Hippocampal formation (tissue), 2 donors: ENCODE measurements at places on chromosomes 2 and 18.

DNA sequence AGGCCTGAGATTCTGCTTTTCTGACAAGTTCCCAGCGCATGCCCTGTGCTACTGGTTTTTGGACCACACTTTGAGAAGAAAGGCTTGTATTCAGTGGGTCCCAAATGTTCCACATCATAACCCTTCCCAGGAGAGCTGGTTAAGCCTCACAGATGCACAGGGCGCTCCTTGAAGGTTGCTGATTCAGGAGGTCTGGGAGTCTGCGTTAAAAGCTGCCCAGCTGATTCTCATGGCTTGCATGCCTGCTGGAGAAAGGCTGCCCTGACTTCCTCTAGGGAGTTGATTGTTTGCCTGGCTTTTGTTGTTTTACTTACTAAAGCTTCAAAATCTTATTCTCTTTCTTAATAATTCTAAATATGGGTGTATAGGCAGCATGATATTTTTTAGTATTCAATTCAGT, 20.7 kb downstream of the CRYGD start:
- DNase-seq: no peak

DNA sequence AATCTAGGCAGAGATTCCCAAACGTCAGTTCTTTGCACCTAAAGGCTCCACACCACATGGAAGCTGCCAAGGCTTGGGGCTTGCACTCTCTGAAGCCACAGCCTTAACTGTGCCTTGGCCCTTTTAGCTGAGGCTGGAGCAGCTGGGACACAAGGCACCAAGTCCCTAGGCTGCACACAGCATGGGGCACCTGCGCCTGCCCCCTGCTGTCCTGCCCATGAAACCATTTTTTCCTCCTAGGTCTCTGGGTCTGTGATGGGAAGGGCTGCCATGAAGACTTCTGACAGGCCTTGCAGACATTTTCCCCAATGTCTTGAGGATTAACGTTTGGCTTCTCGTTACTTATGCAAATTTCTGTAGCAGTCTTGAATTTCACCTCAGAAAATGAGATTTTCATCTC, 241.5 kb downstream of the OSR1 start:
- no peak for DNase-seq

GRCh38 chr2:25955036-25955435, 27.3 kb downstream of the KIF3C start:
- no peak for DNase-seq

DNA sequence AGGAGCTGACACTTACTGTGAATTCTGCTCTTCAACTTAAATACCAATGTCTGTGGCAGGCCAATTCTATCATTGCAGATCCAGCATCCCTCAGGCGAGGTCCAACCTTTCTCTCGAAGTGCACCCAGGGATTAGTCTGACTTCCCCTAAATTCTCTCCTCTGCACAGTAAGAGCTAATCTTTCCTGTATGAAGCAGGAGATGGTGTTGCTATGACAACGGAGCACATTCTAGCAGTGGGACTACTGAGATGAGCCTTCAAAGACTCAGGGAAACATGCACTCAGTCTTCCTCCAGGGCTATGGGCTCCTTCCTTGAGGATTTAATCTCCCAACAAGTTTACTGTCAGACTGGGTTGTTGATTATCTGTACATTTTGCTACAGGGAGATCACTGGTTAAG, 176.3 kb downstream of the NOL4 start:
- peak; percentile 37 for DNase-seq

- no peak for DNase-seq
Measured at GRCh38 chr2:9820020-9820973, 23.0 kb upstream of the TAF1B start.

DNA sequence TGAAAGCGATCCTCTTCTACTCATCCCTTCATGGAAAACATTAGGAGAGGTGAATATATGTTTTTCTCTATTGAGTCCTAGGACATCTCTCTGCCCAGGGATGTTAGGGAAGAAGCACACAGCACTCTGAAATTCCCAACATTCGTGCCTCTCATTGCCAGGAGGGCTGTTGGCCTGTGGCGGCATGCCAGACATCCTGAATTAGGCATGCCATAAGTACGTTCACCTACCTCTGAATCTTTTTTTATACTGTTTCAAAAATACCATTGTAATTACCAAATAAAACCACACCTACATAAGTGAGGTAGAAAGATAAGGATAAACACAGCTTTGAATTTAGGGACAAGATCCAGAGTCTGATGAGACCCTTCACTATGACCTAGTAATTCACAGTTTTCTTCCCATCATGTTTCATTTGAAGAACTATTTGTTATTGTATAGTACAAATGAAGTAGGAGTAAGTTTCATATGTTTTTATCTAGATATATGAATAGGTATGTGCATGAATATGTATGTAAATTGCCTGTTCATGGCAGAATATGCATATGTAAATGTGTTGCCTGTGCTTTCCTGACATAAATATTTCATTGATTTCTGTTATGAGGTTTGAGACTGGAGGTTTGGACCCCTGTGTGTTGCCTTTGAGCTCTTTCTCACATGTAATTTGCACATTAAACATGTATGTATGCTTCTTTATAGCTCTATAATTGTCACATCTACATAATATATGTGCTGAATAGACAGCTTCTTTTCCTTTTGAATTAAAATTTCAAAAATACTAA, 66.6 kb upstream of the STAM2 start:
- DNase-seq: no peak

- no peak for DNase-seq
Measured at GRCh38 chr18:8752329-8752728, 47.0 kb downstream of the MTCL1 start.
